ENCODE measurements at places on chromosomes 7 and 10.

DNA sequence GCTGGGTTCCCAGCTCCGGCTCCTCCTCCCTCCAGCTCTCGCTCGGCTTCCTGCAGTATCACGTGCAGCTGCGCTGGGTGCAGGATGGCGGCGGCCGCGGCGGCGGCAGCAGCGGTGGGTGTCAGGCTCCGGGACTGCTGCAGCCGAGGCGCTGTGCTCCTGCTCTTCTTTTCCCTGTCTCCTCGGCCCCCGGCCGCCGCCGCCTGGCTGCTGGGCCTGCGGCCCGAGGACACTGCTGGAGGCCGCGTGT, at the start of gene CNNM1:
Gene CNNM1 (plus strand): TSS at position 53 of the 250 bp plus-strand sequence. CDS start 32 bp downstream, at position 85.
- H3K36me3 ChIP-seq = no peaks in the 10 kb centered on the region
- H3K4me3 ChIP-seq = peak within 1 kb of the TSS; percentile 33
- H3K27ac ChIP-seq = no peak within 1 kb of the TSS
- no peak for DNase-seq

DNA sequence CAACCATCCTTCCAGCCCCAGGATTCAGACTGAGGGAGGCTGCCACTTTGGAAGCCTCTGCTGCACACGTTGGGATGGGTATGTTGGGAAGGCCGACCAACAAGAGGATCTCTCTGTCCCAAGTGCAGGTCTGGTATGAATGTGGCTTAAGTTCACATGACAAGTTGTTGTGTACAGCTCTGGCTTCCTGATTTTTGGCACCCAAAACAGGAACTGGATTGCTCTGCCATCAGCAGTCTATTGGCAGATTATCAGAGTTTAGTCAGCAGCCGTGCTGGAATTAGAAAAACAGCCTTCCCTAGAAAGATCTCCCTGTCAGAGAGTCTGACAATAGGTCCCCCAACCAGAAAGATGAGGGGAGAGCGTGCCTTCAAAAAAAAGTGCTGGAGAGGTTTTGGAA, 66.9 kb downstream of the GOLGA7B start:
- no peaks in the 10 kb centered on the region for H3K36me3 ChIP-seq
- peak overlapping the region; percentile 37 for H3K27ac ChIP-seq
- H3K4me1 ChIP-seq = no peaks in the 10 kb centered on the region
- no peak for DNase-seq

DNA sequence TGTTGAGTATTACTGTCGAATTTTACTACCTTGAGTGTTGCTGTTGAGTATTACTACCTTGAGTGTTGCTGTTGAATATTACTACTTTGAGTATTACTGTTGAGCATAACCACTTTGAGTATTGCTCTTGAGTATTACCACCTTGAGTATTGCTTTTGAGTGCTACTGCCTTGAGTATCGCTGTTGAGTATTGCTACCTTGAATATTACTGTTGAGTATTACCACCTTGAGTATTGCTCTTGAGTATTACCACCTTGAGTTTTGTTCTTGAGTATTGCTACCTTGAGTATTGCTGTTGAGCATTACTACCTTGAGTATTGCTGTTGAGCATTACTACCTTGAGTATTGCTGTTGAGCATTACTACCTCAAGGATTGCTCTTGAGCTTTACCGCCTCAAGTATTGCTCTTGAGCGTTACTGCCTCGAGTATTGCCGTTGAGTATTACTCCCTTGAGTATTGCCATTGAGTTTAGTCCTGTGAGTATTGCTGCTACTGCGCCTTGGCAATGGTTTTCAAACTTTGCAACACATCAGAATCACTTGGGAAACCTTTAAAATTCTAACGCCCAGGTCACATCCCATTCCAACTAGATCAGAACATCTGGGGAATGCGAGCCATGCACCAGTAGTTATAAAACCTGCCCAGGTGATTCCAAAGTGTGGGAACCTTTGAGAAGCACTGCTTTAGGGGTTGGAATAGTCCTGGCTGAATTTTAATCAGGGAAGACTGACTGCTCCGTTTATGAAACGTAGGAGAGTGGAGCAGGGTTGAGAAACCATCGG, 61.7 kb downstream of the TCF7L2 start:
- H3K36me3 ChIP-seq = no peaks in the 10 kb centered on the region
- H3K27me3 ChIP-seq = no peaks in the 10 kb centered on the region
- H3K4me1 ChIP-seq = peaks cover 21% of the 10 kb centered on the region
- H3K4me3 ChIP-seq = no peak overlapping the region
- no peak overlapping the region for H3K27ac ChIP-seq

DNA sequence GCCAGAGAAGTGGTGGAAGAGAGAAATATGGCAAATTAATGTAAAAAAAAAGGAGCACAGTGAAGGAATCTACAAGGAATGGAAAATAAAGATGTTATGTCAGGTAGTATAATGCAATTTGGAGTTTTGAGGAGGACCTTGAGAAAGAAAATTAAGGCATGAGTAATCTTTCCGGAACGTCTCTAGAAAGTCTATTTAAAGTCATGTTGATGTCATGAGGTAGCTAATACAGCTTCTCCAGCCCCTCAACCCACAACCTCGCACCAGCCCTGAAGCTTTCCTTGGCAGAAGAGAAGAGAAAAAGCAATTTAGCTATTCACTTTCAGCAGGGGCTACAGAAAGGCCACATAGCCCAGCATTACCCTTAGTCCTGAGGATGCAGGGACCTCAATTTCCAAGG, 22.5 kb downstream of the TRDMT1 start:
- DNase-seq = no peak
- H3K4me3 ChIP-seq = no peak overlapping the region
- no peak overlapping the region for H3K27ac ChIP-seq
- H3K27me3 ChIP-seq = no peaks in the 10 kb centered on the region
- H3K36me3 ChIP-seq = no peaks in the 10 kb centered on the region
- H3K4me1 ChIP-seq = peaks cover 8% of the 10 kb centered on the region

GRCh38 chr7:126511046-126511445, 741.7 kb downstream of the GRM8 start:
- no peaks in the 10 kb centered on the region for H3K4me1 ChIP-seq
- H3K27me3 ChIP-seq = no peaks in the 10 kb centered on the region
- H3K27ac ChIP-seq = no peak overlapping the region
- no peaks in the 10 kb centered on the region for H3K36me3 ChIP-seq

DNA sequence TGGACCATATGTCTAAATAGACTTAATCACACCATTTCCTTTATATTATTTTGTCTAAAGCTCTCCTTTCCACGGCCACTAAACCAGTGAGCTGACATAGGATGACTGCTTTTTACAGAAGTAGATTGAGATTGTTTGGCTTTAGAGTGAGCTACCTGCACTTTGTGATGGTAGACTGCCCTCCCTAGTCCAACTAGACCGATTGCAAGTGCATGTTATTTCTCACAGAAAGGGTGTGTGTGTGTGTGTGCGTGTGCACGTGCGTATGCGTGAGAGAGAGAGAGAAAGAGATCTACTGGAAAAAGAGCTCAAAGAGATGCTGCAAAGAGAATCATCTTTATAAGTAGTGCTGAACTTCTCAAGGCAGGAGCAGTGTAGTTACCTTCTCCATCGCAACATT, 60.7 kb downstream of the VCL start:
- peak overlapping the region; percentile 85 for H3K27ac ChIP-seq
- no peak overlapping the region for H3K4me3 ChIP-seq
- peaks cover 17% of the 10 kb centered on the region for H3K36me3 ChIP-seq
- no peaks in the 10 kb centered on the region for H3K4me1 ChIP-seq
- DNase-seq = no peak

- no peaks in the 10 kb centered on the region for H3K4me1 ChIP-seq
- no peak for DNase-seq
- H3K27ac ChIP-seq = no peak overlapping the region
- H3K36me3 ChIP-seq = peaks cover 8% of the 10 kb centered on the region
- H3K4me3 ChIP-seq = no peak overlapping the region
Observed at GRCh38 chr10:68218786-68219185, 13.1 kb downstream of the ATOH7 start.

GRCh38 chr7:100077205-100077604, 4.3 kb downstream of the ZNF3 start:
- no peak overlapping the region for H3K4me3 ChIP-seq
- peaks cover 68% of the 10 kb centered on the region for H3K36me3 ChIP-seq
- H3K27me3 ChIP-seq = no peaks in the 10 kb centered on the region
- H3K27ac ChIP-seq = no peak overlapping the region
- peaks cover 24% of the 10 kb centered on the region for H3K4me1 ChIP-seq
- DNase-seq = no peak

GRCh38 chr7:68420342-68421192, 1177.7 kb upstream of the AUTS2 start:
- peak overlapping the region; percentile 40 for H3K27ac ChIP-seq
- no peaks in the 10 kb centered on the region for H3K4me1 ChIP-seq
- H3K4me3 ChIP-seq = no peak overlapping the region
- no peaks in the 10 kb centered on the region for H3K27me3 ChIP-seq
- no peaks in the 10 kb centered on the region for H3K36me3 ChIP-seq

DNA sequence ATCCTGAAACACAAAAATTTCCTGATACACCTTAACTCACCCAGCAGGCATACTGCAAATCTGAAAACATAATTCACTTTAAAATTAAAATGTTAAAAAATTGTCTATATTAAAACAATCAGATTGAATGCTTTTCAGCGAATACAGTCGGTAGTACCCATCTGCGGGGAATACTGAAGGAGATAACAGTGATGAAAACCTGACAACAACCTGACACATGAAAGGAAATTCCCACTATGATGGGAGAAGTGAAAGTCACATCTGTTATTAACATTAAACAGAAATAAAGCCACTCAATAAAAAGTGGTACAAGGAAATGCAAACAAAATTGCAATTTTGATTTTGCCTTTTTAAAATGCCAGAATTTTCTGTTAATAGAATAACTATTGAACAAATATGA, 448.0 kb upstream of the SEMA3A start:
- DNase-seq = no peak
- no peaks in the 10 kb centered on the region for H3K36me3 ChIP-seq
- no peak overlapping the region for H3K27ac ChIP-seq
- H3K4me1 ChIP-seq = peaks cover 7% of the 10 kb centered on the region
- no peak overlapping the region for H3K4me3 ChIP-seq

DNA sequence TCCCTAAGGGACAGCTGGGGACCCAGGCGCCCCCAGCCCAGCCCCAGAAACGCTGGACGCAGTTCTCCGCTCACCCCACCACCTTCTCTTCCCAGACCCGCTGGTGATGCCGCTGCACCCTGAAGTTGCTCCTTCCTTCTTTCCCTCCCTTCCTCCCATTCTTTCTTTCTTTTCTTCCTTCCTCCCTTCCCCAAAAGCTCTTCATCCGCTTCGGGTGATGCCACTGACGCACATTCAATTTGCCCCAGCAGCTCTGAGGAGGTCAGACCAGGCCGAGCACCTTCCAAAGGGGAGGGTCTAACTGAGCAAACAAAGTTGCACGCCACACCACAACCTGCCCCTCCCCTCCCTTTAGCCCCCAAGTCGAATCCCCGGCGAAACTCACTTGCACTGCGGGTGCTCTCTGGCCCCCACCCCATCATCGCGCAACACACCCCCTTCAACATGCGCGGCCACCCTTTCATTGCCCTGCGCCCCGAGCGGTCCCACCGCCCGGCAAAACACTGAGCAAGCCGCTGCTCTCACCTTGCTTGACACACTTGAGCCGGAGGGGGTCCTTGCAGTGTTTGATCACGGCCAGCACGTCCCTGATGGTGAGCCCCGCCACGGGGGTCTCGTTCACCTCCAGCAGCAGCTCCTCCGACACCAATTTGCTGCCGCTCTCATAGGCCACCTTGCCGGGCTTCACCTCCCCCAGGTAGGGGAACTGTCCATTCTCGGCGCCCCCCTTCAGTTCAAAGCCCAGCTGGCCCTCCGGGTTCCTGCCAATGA, 787 bp downstream of the MAGI2 start:
- DNase-seq = no peak
- peak overlapping the region; percentile 74 for H3K4me3 ChIP-seq
- H3K27ac ChIP-seq = peak overlapping the region; percentile 97
- no peaks in the 10 kb centered on the region for H3K4me1 ChIP-seq
- H3K36me3 ChIP-seq = no peaks in the 10 kb centered on the region

DNA sequence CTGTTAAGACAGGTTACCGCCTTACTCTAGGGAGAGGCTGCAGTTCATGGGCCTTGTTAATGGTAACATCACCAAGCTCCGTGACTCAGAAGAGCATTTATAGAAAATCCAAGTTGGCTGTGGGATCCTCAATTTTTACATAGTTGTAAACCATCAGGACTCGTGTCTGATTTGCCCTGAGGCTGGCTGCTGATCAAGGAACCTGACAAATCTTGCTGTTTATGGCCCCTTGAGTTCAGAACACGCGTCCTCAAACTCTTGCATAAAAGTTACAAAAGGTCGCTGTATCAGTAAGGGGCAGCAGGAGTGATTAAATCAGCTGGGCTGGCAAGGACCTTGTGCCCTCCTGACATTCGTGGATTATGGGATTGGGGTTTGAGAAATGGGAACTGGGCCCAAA, 4.6 kb downstream of the SLC13A4 start:
- no peaks in the 10 kb centered on the region for H3K4me1 ChIP-seq
- no peak for DNase-seq
- no peaks in the 10 kb centered on the region for H3K27me3 ChIP-seq
- H3K36me3 ChIP-seq = no peaks in the 10 kb centered on the region
- no peak overlapping the region for H3K4me3 ChIP-seq
- H3K27ac ChIP-seq = no peak overlapping the region

DNA sequence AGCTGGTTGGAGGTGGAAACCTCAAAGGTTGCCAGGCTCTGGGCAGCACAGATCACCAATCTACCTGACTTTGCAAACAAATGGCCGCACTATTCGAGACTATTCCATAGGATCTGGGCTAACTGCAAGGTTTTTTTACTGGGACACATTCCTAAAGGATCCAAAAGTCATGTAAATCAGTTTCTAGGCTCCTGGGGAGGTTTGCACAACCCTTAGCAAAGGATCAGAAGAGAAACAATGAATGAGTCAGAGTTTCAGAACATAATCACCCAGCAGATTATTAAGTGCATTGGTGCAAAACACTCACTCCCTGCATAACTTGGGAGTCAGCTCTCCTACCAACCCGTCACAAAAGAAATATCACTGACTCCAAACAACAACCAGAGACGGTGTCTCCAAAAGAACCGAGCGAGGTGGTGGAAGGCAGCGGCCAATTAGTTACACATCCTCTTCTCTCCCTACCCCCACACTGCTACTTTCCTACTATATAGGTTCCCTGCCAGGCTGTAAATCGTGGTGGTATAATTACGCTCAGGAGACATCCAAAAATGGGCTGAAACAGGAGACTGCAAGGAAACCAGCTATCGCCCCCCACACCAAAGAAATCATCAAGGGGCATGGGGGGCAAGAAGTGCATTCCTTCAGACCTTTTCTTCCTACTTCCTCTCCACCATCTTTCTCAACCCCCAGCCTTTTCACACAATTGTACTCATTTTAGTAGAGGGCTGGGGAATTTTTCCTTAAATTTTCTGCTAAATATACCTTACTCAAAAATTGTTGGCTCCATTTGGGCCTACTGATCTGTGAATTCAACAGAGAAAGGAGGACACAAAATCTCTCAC, 3.2 kb downstream of the UBE2H start:
- no peak for DNase-seq
- H3K4me1 ChIP-seq = no peaks in the 10 kb centered on the region
- peak overlapping the region; percentile 98 for H3K27ac ChIP-seq
- H3K36me3 ChIP-seq = no peaks in the 10 kb centered on the region

DNA sequence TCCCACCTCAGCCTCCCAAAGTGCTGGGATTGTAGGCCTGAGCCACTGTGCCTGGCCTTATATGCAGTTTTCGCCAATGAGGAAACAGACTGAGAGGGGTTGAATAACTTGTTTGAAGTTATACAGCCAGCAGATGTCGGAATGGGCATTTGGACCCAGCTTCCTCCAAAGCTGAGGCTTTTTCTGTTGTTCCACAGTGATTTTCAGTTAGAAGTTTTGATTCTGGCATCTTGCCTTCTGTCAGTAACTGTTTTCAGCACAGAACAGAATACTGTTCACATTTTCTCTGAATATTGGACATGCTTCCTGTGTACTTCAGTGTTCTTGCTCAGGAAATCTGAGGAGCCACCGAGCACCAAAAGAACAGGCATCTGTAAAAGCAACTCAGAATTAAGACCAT, 287.2 kb downstream of the CAMK1D start:
- H3K4me1 ChIP-seq = no peaks in the 10 kb centered on the region
- no peak overlapping the region for H3K4me3 ChIP-seq
- no peaks in the 10 kb centered on the region for H3K27me3 ChIP-seq
